ENCODE measurements at places on chromosomes 7 and 10. TPM values are rescaled to one million over a fixed set of nuclear protein-coding genes. Genes with fewer than 3 reads are reported as not detected.
A peak's percentile ranks its signal among the peaks of the same experiment; 100 is the strongest.

DNA sequence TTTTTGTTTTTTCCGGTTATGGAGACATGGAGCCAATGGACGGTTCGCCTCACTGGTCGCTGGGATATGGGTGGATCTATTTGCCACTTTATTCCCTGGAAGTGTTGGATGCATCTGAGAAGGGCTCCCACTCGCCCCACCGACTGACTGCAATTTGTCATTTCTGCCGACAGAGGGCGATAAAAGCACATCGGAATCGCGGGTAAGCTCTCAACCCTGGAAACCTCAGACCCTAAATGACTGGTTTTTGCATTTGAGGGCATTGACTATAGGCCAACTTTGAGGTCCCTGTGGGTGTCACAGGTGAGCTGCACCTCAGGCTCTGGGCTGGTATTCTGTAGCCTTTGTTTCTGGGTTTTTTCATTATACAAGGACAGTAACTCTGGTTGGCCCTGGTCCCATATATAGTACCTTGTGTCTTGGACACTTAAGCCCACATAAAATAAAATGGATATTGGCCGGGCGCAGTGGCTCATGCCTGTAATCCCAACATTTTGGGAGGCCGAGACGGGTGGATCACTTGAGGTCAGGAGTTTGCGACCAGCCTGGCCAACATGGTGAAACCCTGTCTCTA lies 11.9 kb upstream of the OPALIN start:
- no peak for DNase-seq

The LRIT1 gene
- total RNA-seq: not detected

DNA sequence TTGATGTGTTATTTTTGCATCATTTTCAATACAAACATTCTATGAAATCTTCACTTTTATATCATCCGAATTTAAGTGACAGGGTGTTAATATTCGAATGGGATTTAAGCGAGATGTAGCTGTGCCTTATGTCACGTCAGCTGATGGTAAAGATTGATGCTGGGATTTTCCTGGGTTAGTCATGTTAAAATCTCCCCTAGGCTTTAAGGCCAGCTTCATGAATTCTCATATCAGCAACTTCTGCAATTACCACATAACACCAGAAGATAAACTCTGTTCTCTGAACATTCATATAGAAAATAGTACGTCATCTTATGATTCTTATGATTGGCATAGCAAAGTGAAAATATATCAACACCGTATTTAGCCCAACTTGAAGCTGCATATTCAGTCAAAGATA lies 669.2 kb downstream of the PCDH15 start:
- no peak for DNase-seq

- no peak for DNase-seq
These were observed 76.0 kb downstream of the CALD1 start for GRCh38 chr7:134855442-134855841.

GRCh38 chr7:98086281-98086718 lies 20.4 kb upstream of the LMTK2 start:
- DNase-seq: no peak

GRCh38 chr7:137934176-137934826 lies 67.6 kb downstream of the CREB3L2 start:
- DNase-seq: no peak

GRCh38 chr10:89301721-89302445 lies at the start of gene IFIT2:
Gene IFIT2, plus strand, starts transcription at chr10:89302046. Its CDS starts 78 bp downstream, at chr10:89302124.
- DNase-seq: peak; percentile 35

The MTURN gene
- total RNA-seq: 18.8 TPM

- no peak for DNase-seq
These were observed 303.1 kb downstream of the ARHGAP12 start for GRCh38 chr10:31625566-31625965.

- DNase-seq: no peak
These were observed 322.7 kb upstream of the PFKP start for GRCh38 chr10:2744547-2745200.

DNA sequence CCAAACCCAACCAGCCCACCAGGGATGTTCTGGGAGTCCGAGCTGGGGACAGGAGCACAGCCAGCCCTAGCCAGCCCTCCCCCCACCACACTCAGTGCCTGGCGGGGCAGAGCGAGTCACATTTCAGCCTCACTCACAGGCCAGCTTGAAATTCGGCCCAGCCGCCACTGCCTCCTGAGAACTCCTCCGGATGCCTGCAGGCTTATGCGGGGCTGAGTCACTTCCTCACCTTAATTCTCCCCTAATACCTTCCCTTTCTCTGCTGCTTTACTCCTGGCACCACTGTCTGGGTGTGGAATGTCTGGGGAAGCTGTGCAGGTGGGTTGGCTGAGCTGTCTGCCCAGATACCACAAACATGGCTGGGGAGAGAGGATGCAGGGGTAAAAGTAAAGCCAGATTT lies 22.6 kb upstream of the DLG5 start:
- no peak for DNase-seq
